ENCODE measurements at places on chromosomes 7 and 10.

- no peak for DNase-seq
These were observed at the start of gene CYP3A4 for GRCh38 chr7:99784007-99784406. Gene CYP3A4, minus strand, starts transcription at chr7:99784184. Its CDS starts 103 bp downstream, at chr7:99784081.

DNA sequence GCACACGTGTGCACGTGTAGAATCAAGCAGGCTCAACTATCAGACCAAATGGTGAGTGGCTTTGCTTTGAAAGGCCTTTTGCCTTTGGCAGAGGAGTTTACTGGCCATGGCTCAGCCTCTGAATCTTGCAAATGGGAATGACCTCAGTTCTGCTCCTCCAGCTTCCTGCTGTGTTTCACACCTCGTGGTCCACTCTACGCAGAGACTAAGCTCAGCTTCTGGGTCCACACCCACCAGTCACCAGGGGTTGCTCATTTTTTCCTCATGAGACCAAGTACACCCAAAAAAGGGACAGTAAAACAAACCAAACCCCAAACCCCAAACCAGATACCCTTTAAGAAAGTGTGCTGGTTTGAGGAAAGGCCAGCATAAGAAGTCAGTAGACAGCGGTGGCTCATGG lies 236.4 kb downstream of the DNAJB6 start:
- DNase-seq = no peak

GRCh38 chr10:11993834-11994468 lies 48.7 kb downstream of the UPF2 start:
- peak; percentile 71 for DNase-seq

DNA sequence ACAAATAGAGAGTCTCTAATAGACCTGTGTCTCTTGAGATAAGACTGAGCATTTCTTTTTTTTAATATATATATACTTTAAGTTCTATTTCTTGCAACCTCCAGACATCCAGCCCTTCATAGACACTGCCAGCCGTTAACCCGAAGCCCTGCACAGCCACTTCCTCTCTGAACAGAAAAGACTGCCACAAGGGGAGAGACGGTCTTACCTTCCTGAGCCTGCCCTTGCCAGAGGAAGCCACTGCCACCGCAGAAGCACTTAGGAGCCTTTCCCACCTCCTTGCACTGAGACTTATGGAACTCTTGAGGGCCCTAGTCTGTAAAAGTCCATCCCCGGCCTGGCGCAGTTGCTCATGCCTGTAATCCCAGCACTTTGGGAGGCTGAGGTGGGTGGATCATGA lies 31.8 kb upstream of the PRSS1 start:
- no peak for DNase-seq

DNA sequence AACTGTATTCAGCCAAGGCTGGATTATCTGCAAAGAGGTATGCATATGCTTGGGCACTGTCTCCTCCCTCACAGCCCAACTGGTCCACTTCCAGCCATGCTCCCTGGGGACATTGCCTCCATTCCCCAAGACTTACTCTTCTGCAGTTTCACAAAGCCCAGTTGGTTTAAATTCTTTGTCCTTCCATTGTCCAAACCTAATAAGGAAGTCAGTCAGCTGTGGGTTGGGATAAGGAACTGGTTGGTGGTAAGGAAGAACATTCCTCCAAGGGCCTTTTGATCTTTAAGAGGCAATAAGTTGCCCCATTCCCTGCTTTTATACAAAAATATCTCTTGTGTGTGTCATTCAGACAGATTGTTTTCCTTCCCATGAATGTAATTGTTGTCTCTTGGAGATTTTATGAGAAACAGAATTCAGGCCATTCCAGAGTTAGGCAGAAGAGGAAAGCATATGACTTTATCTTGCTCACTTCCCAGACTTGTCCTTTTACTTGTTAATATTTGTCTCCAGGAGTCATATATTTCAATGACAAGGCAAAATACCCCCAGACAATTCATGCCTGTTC lies 673.7 kb downstream of the SUGCT start:
- no peak for DNase-seq

- no peak for DNase-seq
These were observed 109.4 kb upstream of the FAM133B start for GRCh38 chr7:92699560-92699959.

- DNase-seq = no peak
These were observed 64.0 kb downstream of the CTBP2 start for GRCh38 chr10:125096371-125096770.

- DNase-seq = no peak
These were observed 661.9 kb downstream of the SORCS1 start for GRCh38 chr10:106502641-106503040.

GRCh38 chr7:121304102-121304658 lies 24.6 kb upstream of the WNT16 start:
- DNase-seq = no peak

- DNase-seq = no peak
These were observed 394.3 kb downstream of the DNAJB6 start for GRCh38 chr7:157731126-157731525.

DNA sequence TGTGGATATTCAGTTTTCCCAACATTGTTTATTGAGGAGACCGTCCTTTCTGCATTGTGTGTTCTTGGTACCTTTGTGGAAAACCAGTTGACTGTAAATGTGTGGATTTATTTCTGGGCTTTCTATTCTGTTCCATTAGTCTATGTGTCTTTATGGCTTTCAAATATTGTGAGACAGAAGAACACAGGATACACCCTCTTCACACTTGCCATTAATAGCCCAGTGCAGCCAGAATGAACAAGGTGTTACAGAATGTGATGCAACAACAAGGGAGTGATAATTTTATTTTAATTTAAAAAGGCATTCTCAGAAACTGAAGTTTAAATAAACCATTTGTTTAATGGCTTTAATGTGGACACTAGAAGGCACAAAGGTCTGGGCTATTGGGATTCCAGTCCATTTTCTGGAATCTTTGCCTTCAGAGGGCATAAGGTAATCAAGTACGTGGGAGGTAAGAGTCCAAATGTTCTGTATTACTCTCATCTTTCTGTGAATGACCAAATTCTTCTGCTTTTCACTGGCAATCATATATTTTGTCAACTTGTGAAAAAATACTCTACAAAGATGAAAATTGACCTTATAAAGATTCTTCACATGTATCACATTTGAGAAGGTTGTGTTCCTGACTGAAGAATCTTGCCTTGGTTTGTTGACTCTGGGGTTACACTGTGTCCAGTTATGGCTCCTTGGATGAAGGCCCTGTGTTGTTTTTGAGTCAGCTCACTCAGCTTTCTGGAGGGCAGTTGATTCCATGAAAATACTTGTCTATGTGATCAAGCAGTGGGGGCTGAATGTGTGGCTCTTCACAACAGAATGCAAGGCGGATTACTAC lies 962.7 kb downstream of the LRMDA start:
- no peak for DNase-seq

GRCh38 chr10:119811122-119811521 lies 61.5 kb downstream of the MCMBP start:
- DNase-seq = no peak

- no peak for DNase-seq
These were observed 10.6 kb downstream of the CPED1 start for GRCh38 chr7:120998996-120999565.

DNA sequence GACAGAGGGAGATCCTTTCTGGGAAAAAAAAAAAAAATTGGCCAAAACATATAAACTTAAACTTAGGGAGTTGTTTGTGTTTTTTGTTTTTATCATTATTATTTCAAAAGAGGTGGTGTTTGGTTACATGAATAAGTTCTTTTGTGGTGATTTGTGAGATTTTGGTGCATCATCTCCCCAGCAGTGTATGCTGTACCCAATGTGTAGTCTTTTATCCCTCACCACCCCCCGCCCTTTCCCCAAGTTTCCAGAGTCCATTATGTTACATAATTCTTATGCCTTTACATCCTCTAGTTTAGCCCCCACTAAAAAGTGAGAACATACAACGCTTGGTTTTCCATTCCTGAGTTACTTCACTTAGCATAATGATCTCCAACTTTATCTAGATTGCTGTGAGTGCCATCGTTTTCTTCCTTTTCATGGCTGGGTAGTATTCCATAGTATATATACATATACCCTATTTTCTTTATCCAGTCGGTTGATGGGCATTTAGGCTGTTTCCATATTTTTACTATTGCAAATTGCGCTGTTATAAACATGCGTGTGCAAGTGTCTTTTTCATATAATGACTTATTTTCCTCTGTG lies 148.1 kb upstream of the ZNF92 start:
- no peak for DNase-seq

GRCh38 chr7:116578526-116578925 lies 53.7 kb downstream of the CAV1 start:
- DNase-seq = no peak

DNA sequence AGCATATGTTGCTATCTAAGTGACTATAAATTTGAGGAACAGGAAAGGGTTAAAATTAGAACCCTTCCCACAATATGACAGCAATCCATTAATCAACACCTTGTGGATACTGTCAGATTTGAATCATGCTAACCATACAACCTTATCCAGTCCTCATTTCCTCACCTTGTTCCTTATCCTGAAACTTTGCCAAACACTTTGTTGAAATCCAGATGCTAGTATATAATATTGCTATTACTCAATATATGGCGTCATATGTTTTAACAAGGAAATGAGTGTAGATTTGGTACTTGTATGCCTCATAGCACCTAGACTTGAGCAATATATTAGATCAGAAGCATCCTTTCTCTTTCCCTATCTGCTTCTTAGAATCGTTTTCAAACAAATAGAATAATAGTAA lies 66.3 kb upstream of the SLC25A13 start:
- DNase-seq = no peak

GRCh38 chr10:101694674-101695403 lies at the start of gene FBXW4:
Gene FBXW4, minus strand, starts transcription at chr10:101695170. Its CDS starts 65 bp downstream, at chr10:101695105.
- peak; percentile 88 for DNase-seq

GRCh38 chr7:235576-236395 lies 43.4 kb downstream of the FAM20C start:
- DNase-seq = no peak

DNA sequence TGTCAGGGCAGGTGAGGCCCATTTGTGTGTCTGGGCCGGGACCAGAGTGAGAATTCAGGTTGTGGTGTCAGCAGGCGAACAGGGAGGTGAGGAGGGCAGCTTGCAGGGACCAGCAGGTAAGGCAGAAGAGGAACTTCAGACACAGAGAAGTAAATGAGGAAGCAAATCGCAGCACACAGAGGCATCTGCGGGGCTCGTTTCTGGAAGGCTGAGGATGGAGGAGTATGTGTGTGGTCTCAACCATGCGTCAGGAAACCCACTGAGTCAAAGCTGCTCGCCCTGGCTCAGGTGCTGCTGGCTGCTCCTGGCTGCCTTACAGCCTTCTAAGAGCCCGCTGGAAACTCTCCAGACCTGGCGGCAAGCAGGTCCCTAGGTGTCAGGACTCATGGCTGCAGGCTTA lies 26.9 kb upstream of the PITRM1 start:
- no peak for DNase-seq

DNA sequence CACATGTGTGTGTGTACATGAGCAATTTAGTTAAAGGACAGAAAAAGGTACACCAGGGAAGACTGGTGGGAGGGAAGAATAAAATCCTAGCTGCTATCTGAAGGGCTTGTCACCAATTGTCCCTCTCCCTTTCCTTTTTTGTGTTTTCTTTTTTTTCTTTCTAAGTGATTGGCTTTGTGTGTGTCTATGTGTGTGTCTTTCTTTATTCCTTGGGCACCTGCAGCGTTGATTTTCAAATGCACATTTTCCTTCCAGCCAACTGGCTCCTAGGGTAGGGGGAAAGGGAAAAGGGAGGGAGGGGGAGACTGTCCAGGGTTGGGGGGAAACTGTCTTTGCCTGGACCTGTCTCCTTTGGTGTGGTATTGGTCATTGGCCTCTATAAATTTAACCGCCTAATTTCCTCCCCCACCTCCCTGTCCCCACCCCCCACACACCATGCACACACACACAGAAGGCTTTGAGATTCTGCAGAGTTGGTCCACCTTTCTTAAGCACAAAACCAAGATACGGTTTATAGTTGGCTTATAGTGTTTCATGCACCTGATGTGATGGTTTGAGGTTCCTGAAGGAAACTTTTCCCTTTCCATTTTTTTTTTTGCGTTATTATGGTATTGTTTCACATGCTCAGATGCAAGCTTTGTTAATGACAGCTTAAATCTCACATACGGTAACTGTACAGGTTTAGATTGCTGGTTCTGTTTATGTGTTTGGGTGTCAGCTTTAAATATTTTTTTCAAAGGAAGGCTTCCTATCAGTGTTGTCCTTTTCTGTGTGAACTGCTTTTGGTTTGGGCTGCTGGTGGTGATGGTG lies 2.6 kb downstream of the AUTS2 start:
- no peak for DNase-seq

- DNase-seq = peak; percentile 79
These were observed 19.5 kb upstream of the CARD11 start for GRCh38 chr7:3063016-3063753.

DNA sequence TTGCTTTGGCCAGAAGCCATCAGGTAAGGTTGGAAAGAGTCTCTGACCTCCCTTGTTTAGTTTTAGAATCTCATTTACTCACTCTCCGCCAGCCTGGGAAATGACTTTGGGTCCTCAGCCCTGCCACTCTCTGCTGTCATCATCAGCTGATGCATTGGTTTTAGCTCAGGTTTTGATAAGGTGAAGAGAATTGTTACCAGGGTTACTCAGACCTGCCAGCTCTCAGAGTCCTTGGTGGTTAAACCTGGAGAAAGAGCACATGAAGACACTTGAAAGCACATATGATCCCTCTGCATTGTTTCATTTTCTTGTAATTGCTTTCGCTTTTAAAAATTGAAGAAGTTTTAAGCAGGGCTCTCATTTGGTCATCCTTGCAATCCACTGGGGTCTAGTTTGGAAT lies 4.0 kb upstream of the CROT start:
- no peak for DNase-seq

- DNase-seq = no peak
These were observed 133.0 kb upstream of the ZNF32 start for GRCh38 chr10:43781480-43782361.

DNA sequence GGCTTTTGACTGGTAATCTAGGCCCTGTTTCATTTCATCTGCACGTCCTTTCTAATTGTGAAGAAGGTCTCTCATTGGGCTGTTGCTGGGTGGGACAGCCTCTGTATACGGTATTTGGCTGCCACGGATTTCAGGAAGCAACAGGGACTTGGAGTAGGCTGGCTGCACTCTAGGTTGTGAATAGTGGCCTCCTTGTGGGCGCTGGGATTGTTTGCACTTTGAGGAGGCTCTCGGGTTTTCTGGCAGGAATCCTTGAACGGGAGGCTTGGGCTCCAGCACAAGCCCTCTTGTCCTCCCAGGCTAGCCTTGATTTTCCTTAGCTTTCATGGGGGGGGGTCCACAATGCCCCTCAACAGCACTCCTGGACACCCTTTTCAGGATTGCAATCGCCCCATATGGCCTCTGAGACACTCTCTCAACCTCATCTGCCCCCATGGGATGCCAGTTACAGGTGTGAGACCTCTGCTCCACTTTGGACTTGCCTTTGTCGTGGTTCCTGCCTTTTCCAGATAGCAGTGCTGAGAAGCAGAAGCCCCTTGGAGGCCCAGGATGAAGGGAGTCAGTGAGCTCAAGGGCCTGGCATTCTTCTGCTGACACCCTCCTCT lies 33.9 kb upstream of the ZNF273 start:
- DNase-seq = peak; percentile 8

DNA sequence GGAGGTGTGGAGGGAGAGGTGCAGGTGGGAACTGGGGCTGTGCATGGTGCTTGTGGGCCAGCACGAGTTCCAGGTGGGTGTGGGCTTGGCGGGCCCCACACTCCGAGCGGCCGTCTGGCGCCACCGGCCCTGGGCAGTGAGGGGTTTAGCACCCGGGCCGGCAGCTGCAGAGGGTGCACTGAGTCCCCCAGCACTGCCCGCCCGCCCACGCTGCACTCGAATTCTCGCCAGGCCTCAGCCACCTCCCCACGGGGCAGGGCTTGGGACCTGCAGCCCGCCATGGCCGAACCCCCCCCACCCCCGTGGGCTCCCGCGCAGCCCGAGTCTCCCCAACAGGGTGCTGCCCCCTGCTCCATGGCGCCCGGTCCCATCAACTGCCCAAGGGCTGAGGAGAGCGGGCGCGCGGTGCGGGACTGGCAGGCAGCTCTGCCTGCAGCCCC lies 810.2 kb downstream of the PCDH15 start:
- DNase-seq = no peak

All from GM10248 (cell line).